ENCODE measurements at places on chromosomes 2 and 18. TPM values are rescaled to one million over a fixed set of nuclear protein-coding genes. Genes with fewer than 3 reads are reported as not detected.
A peak's percentile ranks its signal among the peaks of the same experiment; 100 is the strongest.

ANKAR gene
- 15.6 TPM for polyA plus RNA-seq

LOXHD1 gene
- polyA plus RNA-seq = 0.35 TPM

MOCOS gene
- polyA plus RNA-seq = 0.72 TPM

NT5DC4 gene
- polyA plus RNA-seq = 0.20 TPM

ADCY3 gene
- polyA plus RNA-seq = 30.3 TPM

RHOB gene
- polyA plus RNA-seq = 101 TPM

CCBE1 gene
- 44.5 TPM for polyA plus RNA-seq

PLCD4 gene
- polyA plus RNA-seq = 7.1 TPM

SERPINB13 gene
- not detected for polyA plus RNA-seq

HOXD10 gene
- 159 TPM for polyA plus RNA-seq

DNA sequence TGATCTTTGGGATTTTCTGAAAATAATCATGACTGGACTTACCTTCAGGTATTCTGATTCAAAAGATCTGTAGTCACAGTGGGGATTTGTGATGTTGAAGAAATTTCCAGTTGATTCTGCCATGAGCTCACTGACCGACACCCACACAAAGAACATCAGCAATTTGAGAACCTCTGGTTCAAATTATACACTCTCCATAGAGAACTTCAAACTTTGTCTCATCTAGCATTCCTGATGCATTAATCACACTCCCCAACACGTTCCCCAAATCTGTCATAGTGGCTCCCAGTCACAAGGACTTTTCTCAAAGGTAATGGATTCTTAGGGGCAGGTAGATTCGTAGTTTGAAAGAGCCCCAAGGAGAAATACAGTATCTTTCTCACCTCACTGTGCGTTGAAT is 584.3 kb downstream of the FBXO15 start:
- DNase-seq = no peak

DNA sequence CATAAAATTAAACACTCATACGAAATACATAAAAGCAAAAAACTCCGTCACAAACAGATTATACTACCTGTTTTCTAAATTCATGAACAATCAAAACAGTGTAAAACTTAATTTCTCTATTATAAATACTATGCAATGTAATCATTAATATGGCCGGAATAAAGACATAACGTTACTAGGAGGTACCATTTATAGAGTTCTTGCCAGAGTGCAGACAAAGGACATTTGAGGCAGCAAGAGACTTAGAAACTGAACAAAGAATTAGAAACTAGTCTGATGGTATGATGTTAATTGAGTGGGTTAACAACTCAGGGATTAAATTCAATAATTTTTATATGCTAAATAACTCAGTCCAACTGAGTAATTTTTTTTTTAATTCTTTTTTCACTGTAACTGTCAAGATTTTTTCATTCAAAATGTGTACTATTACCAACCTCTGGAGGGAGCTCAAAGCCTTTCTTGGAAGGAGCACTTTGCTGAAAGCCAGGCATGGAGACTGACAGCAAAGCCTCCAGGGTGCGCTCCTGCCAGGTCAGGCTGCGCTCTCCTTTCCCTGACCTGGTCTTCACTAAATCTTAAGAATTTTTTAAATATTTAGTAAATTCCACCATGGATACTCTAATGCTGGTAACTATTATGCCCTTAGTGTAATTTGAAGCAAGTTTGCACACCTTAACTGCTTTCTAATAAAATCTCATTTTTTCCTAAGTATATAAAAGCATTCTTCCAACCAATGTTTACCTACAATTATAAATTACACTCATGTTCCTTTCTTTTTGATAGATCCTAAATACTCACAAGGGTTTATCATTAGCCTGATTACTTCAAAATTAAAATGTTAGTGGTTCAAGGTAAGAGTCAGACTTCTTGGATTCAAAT is 34.1 kb downstream of the WDR35 start:
- DNase-seq = peak; percentile 57

DNA sequence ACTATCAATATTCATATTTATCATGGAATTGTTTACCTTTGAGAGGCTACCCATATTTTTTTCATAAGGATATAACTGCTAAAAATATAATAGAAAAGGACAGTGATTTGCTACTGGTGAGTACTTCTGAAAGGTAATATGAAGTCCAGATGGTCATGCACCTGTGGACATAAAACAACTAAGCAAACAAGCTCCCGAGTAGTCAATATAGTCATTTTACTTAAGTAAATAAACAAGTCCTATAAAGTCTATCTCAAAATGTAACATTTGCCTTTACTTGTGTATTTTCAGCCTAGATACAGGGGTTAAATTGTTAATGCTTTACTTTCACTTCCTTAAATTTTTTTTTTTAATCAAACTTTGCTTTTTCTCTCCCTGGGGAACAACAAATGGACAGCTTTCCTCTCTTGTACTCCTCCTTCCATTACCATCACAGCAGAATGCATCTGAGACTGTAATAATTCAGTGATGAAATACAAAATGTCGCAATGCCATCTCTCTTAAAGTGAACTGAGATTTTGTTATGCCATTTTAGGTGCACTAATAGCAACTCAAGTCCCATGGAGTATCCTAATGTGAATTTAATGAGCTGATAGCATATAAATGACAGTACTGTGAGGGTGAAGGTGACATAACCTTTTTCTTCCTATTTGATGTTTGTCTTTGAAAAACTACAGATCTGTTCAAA is 1325.4 kb upstream of the ZEB2 start:
- DNase-seq = no peak

- DNase-seq = no peak
Measured at GRCh38 chr18:45913276-45913675, 53.9 kb downstream of the EPG5 start.

- no peak for DNase-seq
Measured at GRCh38 chr2:241703032-241703604, 1.3 kb downstream of the ING5 start.

GRCh38 chr18:78632111-78632541 is 347.5 kb upstream of the SALL3 start:
- DNase-seq = no peak

DNA sequence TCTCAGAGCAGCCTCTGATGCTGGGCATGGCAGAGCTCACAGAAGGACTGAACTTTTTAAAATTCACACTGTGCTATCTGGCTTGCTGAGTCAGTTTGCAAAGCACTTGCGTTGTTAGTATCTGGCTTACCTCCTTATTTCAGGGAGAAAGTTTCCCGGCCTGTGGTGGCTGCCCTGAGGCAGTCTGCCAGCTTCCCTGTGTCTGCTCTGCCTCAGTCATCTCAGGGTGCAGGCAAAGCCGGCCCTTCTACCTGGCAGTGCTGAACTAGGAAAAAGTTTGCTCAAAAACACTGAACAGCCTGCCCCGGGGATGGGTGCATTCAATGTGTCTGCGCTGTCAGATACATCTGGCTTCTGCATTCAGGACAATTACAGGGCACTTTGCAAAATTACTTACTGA is 90.2 kb upstream of the UXS1 start:
- DNase-seq = no peak

GRCh38 chr2:189312643-189313042 is 128.6 kb upstream of the WDR75 start:
- DNase-seq = no peak

DNA sequence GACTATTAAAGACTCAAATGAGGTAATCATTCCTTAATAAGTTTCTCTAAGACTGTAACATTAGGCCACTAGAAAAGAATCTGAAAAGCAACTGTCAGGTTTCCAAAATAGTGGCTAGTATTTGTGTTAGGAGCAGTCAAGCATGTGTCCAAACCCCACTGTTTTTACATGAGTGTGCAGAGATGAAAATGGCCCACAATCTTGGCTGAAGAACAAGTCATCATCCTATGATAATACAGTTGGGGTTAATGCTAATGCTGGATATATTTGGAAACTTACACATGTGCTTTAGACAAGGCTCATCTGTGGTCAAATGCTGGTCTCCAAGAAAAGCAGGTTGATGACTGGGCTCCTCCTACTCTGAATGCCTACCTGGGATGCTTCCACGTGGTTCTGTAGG is 73.6 kb downstream of the MAIP1 start:
- no peak for DNase-seq

DNA sequence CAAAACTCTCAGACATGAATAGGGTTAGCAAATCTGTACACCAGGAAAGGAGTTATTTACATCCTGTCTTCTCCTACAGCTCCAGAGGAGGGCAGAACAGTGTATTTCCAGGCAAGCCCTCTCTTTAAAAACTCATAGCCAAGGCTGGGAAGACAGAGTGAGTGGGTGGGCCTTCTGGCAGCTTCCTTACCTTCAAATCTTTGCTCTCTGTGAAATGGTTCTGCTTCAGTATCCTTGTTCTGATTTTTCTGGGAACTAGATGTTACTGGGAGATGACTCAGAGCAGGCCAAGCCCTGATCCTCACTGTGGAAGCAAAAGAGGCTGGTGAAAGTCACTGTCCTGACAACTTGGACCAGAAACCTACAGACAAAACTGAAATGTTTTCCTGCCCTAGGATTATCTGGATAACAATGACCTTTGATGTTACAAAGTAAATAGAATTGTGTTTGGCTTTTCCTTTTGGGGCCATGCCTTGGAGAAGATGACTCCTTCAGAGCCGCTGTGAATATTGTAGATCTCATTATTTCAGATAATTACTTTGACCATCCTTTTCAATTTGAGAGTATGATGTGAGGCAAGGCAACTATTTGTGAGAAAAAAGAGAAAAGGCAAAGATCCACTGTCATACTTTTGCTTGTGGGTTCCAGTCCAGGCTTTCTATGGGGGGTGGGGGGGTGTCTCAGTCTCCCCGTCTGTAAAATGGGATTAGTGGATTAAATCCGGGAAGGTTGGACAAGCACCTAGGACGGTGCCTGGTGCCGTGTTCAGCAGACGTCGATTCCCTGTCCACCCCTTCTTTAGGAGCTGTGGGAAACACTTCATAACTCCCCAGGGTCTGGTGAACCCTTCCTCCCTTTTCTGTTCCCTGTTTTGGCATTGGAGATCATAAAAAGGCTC is 644 bp upstream of the QPCT start:
- no peak for DNase-seq

GRCh38 chr2:146244131-146244530 is 1600.7 kb upstream of the ACVR2A start:
- DNase-seq = no peak

DNA sequence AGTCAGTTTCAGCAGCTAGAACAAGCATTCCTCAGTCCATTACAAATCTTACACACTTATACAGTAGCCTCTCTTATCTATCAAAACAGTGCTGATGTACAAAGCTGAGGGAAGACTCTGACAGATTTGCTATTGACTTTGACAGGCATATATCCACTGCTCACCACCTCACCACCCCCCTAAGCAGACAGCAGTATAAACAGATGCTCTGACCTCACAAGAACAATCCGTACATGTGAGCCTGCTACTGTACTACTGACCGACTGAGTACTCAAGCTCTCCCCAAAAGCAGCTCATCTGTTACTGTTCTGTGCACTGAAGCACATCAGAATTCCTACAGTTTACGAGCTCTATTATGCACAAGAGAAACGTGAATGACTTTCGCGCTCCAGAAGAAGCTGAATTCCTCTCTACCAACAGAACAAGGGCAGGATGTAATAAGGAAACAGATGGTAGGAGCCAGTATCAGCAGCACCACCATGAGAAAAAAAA is 95.6 kb upstream of the PDE1A start:
- no peak for DNase-seq

GRCh38 chr2:172698041-172698863 is 37.4 kb upstream of the RAPGEF4 start:
- DNase-seq = no peak

DNA sequence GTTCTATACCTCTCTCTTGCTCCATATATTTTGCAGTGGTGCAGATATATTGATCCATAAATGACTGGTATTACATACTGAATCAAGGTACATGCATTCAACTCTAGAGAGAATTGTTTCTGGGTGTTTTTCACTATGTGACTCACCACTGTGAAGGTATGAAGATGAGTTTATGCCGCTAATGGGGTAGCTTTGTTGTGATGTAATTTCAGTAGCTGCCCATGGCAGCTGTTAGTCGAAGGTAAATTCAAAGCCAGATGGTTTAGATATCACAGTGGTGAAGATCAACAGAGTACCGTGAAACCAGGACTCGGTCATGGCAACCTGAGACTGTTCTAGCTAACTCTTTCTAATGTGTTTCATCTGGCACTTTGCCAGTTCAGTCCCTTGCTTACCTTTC is 50.4 kb downstream of the PKP4 start:
- DNase-seq = no peak

- no peak for DNase-seq
Measured at GRCh38 chr18:62954366-62954765, 239.0 kb downstream of the PHLPP1 start.

DNA sequence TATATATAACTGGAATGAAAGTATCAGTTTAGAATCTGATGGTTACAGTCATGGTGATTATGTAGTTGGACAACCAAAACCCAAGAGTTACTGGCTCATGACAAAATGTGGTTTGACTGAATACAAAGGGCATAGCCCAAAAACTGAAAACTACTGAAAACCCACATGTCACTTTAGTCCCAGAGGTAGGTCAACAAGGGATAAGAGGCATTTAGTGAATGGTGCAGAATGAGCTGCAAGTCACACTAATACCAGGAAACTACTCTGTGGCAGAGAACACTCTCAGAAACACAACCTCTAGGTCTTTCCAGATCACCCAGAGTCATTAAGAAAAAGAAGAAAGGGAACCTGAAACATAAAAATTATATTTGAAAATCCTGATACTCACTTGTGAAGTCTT is 154.5 kb downstream of the AGPS start:
- DNase-seq = no peak

DNA sequence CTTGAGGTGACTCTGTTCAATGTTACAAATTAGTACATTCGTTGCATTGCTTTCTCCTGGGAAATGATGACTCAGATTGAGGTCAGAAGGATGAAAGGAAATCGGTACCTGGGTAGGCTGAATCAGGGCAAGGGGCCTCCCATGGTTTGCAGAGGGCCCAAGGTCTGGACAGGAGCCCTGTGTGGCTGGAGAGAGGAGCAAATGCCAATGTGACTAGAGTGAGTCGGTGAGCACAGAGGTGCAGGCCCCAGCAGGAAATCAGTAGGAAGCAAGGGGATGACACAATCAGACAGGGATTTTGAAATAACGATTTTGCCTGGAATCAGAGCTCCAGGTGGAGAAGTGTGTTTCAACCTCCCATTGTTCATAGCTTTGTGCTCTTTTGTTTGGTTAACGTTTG is 118.9 kb downstream of the CCDC102B start:
- no peak for DNase-seq

DNA sequence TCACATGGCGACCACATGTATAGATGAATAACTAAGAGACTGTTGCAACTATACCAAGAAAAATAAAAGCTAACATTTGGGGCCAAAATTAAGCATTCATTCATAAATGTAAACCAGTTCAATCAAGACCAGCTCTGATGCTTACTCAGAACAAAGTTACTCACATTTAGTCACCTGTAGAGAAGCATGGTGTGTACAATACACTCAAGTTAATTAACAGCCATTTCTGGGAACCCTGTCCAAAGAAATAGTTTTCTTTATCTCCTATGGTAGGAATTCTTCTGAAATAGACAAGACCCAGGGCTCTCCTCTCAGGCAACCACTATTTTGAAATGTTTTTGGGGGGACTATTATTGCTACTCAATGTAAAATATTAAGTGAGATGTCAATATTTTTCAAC is 1.6 kb downstream of the SCN3A start:
- DNase-seq = no peak

DNA sequence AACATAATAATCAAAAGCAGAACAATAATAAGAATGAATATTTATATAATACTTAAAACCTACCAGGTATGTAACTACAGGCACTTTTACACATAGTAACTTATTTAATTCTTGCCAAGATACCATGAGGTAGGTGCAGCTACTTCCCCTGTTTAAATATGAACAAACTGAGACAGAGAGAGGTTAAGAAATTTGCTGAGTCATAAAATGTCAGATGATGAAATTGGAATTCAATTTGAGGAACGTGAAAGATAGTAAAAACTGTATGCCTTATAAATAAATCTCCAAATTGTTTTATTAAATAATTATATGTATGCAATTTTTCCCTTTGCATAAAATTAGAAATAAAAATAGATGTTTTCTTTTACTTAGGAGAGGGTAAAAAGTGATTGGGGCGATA is 1103.3 kb upstream of the NRXN1 start:
- DNase-seq = no peak
